ENCODE measurements at places on chromosomes 4 and X. TPM values are rescaled to one million over a fixed set of nuclear protein-coding genes. Genes with fewer than 3 reads are reported as not detected.
A peak's percentile ranks its signal among the peaks of the same experiment; 100 is the strongest.

The JCHAIN gene
- total RNA-seq = 1.3 TPM

The TKTL2 gene
- not detected for total RNA-seq

The VCX2 gene
- total RNA-seq = 3.2 TPM

The NAP1L3 gene
- 13.4 TPM for total RNA-seq

The OTC gene
- total RNA-seq = not detected

The EVC gene
- 6.7 TPM for total RNA-seq

The BEND2 gene
- total RNA-seq = not detected

DNA sequence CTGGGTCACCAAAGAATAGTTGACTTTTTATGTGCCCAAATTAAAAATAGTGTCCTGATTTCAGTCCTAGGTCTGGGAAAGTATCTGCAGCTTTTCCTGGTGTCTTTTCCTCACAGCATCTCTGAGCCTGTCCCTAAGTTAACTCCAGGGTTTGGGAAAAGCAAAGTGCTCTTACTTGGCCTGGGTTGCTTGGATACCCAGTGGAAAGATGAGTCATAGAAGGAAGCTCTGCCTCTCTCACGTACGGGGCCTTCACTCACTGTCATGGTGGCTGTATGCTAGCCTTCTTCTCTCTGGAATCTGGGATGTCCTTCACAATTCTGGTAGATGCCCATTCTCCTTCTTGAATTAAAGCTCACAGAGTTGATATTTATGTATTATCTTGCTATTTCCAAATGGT, 607.3 kb downstream of the ANKRD50 start:
- peak; percentile 38 for DNase-seq

- DNase-seq = peak; percentile 47
Observed at GRCh38 chrX:40971736-40972135, 113.5 kb upstream of the USP9X start.

- DNase-seq = no peak
Observed at GRCh38 chr4:54449999-54450398, 207.8 kb upstream of the KIT start.

DNA sequence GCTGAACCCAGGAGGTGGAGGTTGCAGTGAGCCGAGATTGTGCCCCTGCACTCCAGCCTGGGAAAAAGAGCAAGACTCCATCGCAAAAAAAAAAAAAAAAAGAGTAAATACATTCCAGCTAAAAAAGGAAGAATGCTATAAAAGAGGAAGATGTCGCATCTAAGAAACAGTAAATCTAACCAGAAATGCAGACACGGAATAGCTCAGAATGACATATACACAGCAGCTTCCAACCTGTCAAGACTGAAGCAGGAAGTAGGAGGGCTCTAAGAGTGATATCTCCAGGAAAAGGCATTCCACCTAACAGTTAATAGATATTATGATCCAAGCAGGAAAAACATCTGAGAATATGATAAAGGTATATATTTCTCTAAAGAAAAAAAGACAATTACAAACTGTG, 16.0 kb downstream of the CLOCK start:
- no peak for DNase-seq

DNA sequence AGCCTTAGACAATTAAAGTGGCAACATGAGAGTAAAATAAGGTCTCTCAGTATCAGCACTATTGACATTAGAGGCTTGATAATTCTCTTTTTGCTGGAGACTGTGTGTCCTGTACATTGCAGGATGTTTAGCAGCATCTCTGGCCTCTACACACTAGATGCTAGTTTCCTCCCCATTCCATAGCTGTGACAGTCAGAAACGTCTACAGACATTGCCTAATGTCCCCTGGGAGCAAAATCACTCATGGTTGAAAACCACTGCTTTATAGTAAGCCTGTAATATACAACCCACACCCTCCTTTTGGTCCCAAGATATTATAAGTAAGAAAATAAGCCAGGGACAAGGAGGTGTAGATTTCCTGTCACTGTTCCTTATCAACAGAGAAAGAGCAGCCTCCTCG, 166.0 kb downstream of the FRMPD4 start:
- no peak for DNase-seq

- no peak for DNase-seq
Observed at GRCh38 chrX:100407784-100408712, 2.0 kb downstream of the PCDH19 start.

- DNase-seq = no peak
Observed at GRCh38 chrX:153714256-153714655, 9.9 kb downstream of the BCAP31 start.

GRCh38 chr4:120052856-120053255, 13.8 kb downstream of the MAD2L1 start:
- peak; percentile 73 for DNase-seq

GRCh38 chr4:4861390-4862018, 2.0 kb downstream of the MSX1 start:
- no peak for DNase-seq

DNA sequence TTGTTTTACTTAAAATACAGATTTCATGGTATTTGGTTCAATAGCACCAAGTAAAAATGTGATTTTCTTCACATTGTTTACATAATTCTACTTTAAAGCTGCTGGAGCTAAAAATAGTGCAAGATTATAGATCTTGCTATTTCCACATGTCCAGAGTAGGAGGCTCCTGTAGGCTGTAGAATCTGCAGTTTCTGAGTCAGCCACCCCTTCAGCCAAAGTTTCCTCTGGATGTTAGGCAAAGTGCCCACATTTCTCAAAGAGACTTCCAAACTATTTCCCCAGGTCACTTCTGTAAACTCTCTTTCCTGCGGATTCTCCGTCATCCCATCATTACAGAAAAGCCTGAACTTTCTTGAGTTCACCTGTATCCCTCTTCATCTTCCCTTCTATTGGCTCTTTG, 342.5 kb upstream of the FSTL5 start:
- DNase-seq = peak; percentile 12

DNA sequence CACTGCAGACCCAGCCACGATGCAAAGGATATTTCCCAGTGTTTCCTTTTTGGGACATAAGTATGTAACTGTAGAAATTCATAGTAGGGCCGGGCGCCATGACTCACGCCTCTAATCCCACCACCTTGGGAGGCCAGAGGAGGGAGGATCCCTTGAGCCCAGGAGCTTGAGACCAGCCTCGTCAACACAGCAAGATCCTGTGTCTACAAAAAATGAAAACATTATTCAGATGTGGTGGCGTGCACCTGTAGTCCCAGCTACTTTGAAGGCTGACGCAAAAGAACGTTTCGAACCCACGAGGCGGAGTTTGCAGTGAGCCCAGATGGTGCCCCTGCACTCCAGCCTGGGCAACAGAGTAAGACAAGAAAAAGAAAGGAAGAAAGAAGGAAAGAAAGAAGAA, 49.2 kb downstream of the CRLF2 start:
- DNase-seq = no peak

DNA sequence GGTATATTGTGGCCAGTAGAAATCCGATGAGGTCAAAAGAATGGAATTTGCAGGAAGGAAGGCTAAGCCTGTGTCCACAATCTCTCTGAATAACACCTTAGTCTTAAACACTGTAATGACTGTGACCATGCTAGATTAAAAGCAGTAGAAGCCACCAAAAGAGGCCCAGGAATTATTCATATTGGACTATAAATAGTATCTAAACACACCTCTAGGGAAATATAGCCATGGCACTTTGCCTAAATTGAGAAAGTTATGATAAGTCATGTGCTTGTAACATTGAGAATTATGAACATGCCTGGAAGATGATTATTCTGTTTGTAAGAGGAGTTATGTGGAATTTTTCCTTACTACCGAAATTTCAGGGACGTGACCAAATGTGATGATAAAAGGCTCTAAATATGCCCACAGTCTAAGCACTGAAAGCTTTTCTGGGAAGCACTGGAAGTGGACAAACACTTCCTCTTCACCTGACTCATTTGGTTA, 298.5 kb downstream of the KCTD8 start:
- DNase-seq = peak; percentile 33
